ENCODE measurements at places on chromosomes 1 and 21.

DNA sequence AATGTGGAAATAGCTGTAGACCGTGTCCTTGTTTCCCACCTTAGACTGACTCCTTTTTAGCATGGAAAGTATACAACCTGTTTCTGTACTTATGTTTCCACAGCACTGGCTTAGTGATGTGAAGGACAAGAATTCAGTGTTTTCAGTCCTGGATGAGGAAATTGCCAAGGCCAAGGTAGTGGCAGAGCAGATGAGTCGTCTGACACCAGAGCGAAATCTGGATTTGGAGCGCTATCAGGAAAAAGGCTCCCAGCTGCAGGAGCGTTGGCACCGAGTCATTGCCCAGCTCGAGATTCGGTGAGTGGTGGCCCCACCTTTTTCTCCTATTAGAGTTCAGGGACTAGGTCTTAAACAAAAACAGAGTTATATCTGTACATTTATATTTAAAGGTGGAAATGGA lies 112.6 kb downstream of the MACF1 start:
- DNase-seq = no peak

- DNase-seq = no peak
These were observed 21.0 kb upstream of the GADD45A start for GRCh38 chr1:67664048-67664447.

GRCh38 chr1:1938613-1939295 lies 19.7 kb upstream of the TMEM52 start:
- DNase-seq = no peak

- no peak for DNase-seq
These were observed 1.8 kb downstream of the TAS1R3 start for GRCh38 chr1:1332774-1333480.

DNA sequence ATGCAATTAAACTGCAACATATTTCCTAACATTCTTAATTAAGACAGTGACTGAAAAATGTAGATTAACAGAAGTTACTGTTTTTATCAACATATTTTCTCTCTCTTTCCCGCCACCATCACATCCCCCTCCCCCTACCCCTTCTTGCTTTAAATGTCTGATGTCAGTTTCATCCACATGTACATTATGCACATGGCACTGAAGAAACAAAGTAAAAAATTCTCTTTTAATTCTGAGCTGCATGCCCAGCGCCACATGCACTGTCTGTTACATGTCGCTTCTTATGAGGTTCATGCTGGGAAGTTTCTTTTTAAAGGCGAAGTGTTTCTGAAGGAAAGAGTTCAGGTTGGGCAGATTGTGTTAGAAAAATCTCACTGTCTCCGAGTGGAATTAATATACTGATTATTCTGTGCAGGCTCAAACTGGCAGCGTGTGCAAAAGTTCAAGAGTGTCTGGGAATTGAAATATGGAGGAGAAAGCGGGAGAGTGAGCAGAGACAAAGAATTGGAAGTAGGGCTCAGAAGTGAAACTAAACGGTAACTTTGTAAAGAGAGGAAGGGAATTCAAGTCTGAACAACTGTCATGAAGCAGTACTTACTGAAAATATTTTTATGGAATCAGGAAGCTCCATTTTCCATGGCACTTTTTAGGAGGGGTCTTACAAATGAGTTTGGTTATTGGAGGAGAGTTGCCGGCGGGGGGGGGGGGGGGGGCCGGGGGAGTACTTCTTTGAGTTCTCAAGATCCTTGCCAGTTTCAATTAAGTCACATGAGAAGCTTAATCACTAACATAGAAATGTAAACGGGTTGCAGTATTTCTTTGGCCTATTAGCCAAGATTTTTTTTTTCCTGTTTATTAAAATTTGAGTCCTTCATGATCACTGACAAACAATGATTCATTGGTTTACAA lies 217.6 kb downstream of the SDCCAG8 start:
- DNase-seq = no peak

GRCh38 chr1:17612831-17613230 lies 73.3 kb downstream of the ARHGEF10L start:
- no peak for DNase-seq

Measured in CD4-positive, alpha-beta memory T cell (primary cell).